B cell (primary cell): ENCODE measurements at places on chromosomes 2 and 18.

GRCh38 chr2:98118852-98119251 is 31.9 kb downstream of the VWA3B start:
- DNase-seq: no peak

DNA sequence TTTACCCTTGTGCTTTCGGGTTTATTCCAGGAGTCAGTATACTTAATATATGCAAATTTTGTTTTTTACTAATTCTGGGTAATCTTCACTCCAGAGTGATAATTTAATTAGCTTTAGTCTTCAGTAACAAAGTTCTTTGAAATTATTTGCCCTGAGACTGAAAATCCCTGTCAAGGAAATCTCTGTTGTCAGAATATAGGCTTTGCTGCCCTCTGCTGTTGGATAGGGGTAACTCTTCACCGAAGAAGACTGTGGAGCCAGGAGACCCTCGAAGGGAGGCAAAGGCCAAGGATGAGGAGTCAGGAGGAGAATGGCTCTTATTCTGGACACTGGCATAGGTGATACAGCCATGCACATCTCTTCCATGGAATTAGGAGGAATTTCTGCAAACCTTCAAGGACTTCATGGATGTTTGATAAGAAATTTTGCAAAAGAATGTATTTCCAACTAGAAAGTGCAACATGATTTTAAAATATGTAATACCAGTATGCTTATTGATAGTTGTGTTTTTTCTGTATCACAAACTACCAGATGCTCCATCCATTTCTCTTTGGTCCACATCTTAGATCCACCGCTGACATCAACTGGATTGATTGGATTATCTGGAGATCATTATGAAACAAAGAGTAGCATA is 182.3 kb downstream of the RDH14 start:
- peak; percentile 33 for DNase-seq

- no peak for DNase-seq
These were observed 13.6 kb downstream of the FRZB start for GRCh38 chr2:182852801-182853200.

GRCh38 chr18:26549263-26550094 is 1.1 kb upstream of the KCTD1 start:
- DNase-seq: peak; percentile 43

- no peak for DNase-seq
These were observed 86.1 kb upstream of the PNPT1 start for GRCh38 chr2:55779459-55780421.

DNA sequence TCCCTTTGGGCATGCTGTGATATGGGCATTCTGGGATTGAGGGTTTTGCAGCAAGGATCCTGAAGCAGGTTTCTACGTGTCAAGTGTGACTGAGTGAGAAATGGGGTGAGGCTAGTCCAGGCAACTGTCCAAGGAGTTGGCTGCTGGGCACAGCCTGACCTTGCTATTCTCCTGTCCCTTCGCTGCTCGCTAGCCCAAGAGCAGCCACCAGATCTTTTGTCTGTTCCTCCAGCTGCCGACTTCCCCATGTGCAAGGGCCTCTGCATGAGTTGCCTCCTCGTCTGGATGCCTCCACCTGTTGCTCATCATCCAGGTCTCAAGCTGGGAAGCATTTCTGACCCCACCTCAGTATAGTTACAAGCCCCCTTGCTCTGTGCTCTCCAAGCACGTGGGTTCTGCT is 71.1 kb downstream of the DYSF start:
- no peak for DNase-seq

GRCh38 chr2:12733846-12734245 is 17.1 kb downstream of the TRIB2 start:
- no peak for DNase-seq

DNA sequence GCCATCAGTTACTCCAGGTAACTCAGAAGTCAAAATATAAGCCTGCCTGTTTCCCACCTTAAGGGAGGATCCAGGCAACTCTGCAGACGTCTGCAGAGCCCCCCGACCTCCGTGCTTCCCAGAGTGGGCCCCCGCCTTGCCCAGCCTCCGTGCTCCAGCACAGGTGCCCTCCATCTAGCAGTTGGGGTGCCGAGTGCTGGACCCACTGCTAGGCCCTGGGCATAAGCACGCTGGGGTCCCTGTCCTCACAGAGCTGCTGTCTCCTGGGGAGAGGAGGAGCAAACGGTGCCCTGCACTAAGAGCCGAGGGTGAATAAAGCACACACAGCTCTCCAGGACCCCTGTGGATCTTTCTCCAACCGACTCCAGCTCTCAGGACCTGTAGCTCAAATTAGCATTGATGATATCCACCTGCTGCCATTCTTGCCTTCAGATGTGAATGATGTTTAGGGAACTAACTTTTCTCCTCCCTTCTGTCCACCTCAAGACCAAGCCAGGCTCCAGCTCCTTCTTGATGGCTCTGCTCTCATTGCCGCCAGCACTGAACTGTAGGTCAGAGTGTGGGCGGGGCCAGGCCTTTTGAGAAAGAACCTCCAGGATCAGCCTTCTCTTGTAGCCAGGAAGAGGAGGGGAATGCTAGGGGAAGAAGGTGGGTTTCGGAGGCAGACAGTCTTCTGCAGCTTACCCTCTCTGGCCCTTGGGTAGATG is 121.2 kb downstream of the SMAD7 start:
- no peak for DNase-seq

GRCh38 chr2:100603414-100603813 is 40.6 kb downstream of the PDCL3 start:
- no peak for DNase-seq

- DNase-seq: no peak
These were observed 221.6 kb downstream of the RBM43 start for GRCh38 chr2:151040039-151040438.

- DNase-seq: no peak
These were observed 51.8 kb downstream of the COL5A2 start for GRCh38 chr2:189127756-189128155.

GRCh38 chr18:78736015-78736690 is 243.5 kb upstream of the SALL3 start:
- DNase-seq: no peak

GRCh38 chr2:115294999-115295398 is 852.6 kb downstream of the DPP10 start:
- no peak for DNase-seq

GRCh38 chr2:64244037-64244416 is 99.8 kb upstream of the PELI1 start:
- no peak for DNase-seq

DNA sequence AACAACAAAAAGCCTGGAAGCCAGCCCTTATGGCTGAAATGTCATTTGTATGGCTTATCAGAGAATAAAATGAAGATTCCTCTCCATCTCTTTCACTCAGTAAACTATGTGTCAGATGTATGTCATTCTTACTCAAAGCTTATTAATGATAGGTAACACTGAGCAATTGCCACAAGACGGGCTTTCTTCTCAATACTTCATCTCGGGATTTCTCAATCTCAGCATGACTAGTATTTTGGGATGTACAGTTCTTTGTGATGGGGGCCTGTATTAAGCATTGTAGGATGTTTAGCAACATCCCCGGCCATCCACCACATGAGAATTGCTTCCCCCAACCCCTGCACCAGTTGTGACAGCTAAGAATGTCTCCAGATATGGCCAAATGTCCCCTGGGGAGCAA is 80.2 kb downstream of the MREG start:
- DNase-seq: no peak

DNA sequence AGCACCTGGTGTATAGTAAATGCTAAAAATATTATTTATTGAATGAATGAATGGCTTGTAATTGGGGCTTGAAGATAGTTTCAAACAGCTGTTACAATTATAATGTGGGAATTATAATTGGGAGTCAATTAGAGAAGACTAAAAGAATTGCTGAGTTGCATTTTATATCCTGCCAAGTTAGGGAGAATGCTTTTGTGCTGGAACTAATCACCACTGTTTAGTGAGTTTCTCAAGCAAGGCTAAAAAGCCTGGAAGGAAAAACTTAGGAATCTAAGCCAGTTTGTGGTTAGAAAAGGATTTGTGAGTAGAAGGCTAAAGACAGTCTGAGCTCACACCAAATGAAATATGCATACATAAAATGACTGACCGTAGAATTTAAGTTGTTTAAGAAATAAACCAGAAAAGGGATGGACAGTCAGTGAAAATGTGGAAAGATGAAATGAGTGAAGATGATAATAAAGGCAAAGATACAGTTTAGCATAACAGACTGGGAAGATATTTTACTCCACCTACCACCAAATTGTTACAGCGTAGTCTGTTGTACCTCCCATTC is 647.7 kb upstream of the FSHR start:
- DNase-seq: no peak

DNA sequence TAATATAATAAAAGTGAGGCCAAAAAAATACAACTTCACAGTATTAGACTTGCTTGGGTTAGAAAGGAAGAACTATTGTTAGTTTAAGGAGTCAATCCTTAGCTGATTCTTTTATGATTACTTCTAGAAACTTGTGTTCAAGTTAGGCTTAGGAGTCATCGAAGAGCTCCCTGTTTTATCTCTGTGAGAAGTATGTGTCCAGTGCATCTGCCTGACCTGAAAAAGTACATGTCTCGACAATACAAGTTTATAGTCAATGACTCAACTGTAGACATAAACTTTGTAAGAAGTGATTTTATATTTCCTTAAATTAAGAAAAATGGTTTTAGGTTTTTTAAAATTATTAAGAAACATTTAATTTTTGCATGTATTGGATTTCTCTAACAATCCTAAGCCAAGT is 571.2 kb downstream of the ZEB2 start:
- DNase-seq: no peak

GRCh38 chr2:64408031-64408430 is 45.9 kb upstream of the LGALSL start:
- no peak for DNase-seq

DNA sequence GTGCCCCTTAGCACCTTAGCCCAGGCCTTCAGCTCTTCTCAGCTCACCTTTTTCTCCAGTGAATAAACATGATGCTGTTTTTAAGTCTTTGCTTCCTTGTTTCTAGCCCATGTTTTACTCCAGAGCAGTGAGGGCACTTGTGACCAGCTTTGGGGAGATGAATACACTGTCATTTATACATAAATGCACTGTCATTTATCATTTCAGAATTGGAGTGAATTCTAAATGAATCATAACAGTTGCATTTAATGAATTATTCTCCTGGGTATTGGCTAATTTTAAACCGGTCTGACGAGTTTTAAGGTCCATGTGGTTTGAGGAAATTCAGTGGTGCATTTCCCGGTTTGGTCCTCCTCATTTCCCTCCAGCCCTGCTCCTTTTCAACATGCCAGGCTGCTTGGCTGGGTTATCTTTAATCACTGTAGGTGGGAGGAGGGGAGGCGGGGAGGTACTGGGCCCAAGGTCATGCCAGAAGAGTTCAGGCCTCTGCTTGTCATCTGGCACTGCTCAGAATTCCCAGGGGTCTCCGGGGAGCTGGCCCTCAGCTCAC is 23.9 kb downstream of the PRKCE start:
- DNase-seq: no peak

GRCh38 chr18:33097126-33097525 is 324.3 kb upstream of the KLHL14 start:
- no peak for DNase-seq

- DNase-seq: no peak
These were observed 1015.1 kb upstream of the PIK3C3 start for GRCh38 chr18:40939656-40940515.

GRCh38 chr18:40056079-40056692 is 1898.8 kb upstream of the PIK3C3 start:
- DNase-seq: no peak

DNA sequence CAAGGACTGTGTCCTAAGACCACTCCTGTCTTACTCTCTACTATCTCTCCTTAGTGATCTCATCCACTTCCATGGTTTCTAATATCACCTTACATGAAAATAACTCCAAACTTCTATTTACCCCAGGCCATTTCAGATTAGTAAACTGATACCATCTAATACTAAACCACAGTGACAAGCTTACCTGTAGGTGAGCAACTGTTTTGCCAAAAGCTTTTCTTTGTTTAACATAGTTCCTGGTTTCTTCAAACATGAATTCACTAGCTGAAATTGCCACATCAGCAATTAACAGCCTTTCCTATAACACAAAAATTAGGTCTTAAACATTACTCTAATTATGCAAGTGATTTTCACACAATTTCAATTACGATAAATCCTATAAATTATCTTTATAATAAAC is 22.1 kb downstream of the ACADL start:
- no peak for DNase-seq

DNA sequence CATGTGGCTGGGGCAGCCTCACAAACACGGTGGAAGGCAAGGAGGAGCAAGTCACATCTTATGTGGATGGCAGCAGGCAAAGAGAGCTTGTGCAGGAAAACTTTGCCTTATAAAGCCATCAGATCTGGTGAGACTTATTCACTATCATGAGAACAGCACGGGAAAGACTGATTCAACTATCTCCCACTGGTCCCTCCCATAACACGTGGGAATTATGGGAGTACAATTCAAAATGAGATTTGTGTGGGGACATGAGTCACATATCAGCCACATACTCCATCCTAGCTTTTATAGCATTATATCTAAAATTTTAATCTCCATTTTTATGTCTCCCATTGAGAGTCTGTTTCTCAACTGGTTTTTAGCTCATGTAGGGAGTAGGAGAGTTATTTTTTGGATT is 45.7 kb downstream of the ICOS start:
- DNase-seq: no peak

DNA sequence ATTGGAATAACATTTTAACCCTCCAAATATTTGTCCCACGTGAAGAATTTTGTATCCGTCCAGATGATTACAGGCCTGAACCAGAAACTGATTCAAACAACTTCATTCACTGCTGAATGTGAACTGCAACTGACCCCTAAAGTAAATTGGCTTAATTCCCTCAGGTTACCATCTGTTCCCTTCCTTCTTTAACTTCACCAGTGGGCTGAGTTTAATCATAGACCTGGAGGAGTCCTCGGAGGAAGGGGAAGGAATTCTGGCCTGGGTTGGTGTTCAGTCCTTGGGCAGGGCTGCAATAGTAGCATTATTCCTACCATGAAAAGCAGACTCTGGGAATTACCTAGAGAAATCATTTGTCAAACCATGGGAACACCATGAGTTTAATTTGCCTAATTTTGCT is 207.4 kb downstream of the TMEM247 start:
- no peak for DNase-seq

GRCh38 chr2:18971628-18972027 is 382.3 kb upstream of the NT5C1B start:
- DNase-seq: no peak

GRCh38 chr2:84257831-84258230 is 201.2 kb downstream of the SUCLG1 start:
- DNase-seq: no peak
